ENCODE measurements at places on chromosomes 5 and 9. TPM values are rescaled to one million over a fixed set of nuclear protein-coding genes. Genes with fewer than 3 reads are reported as not detected.

DNA sequence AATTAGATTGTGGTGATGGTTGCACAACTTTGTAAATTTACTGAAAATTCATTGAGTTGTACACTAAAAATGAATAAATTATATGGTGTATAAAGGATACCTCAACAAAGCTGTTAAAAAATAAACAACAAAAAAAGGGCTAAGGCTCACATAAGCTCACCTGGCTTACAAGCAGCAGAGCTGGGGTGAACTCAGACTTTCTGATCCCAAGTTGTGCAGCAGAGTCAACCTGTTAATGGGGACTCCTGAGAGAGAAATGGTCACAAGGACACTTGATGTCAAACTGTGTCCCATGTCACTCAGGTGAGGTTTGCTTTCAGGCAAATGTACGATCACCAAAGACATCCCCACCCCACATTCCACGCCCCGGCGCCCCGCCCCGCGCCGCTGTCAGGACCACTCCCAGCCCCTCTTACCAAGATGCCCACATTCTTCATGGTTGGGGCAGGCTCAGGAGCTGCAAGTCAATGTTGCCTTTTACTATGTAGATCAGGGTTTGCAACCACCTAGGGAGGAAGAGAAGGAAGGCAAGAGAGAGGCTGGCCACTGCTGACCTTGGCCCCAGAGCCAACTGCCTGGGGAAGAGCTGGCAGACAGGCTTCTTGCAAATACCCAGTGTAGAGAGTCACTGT is 22.4 kb upstream of the SLC36A1 start:
- no peak for DNase-seq

GRCh38 chr9:132789719-132790118 is 88.4 kb downstream of the AK8 start:
- DNase-seq = no peak

- no peak for DNase-seq
Measured at GRCh38 chr5:5341531-5342292, 80.8 kb upstream of the ICE1 start.

- no peak for DNase-seq
Measured at GRCh38 chr5:134451936-134452505, 40.3 kb upstream of the CDKN2AIPNL start.

DNA sequence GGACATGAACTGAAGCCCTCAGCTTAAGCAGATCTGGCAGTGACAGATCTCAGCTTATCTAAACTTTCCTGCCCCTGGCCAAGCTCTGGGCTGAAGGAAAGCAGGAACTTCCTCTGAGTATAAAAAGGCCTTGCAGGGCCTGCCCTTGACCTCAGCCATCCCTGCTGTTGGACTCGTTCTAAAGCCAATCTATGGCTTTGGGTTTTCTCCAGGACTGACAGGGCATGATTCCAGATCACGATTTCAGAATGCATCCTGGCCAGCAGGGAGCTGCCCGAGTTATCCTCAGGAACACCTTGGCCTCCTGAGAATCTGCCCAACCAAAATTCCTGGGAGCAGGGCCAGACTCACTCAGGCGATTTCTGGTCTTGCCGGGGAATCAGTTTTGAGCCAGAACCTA is 502.7 kb downstream of the TLE4 start:
- DNase-seq = no peak

- DNase-seq = no peak
Measured at GRCh38 chr9:114909661-114910060, 20.7 kb downstream of the TNFSF8 start.

- no peak for DNase-seq
Measured at GRCh38 chr9:19903076-19903475, 114.2 kb upstream of the SLC24A2 start.

- DNase-seq = no peak
Measured at GRCh38 chr9:113538701-113539430, 75.3 kb downstream of the RGS3 start.

DNA sequence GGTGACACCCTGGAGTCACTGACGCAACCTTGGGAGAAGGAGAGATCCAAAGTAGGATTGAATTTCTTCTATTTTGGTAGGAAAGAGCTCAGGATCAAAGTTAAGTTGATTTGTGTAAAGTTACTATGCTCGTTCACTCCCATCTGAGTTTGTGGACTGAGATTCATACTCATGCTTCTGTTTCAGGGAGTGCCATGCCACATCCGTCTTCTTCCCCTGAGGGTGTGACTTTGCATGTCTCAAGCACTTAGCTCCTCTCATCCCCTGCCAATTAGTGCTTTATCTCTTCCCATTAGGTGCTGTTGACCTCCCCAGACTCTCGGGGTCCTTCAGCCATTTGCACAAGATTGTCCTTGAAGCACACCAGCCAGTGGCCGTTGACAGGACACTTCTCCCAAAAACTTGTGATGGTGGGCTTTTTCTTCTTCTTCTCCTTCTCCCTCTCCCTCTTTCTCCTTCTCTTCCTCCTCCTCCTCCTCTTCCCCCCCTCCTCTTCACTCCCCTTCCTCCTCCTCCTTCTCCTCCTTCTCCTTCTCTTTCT is 232.2 kb upstream of the KLF4 start:
- no peak for DNase-seq

- peak; percentile 12 for DNase-seq
Measured at GRCh38 chr5:103120607-103121200, 603 bp downstream of the PPIP5K2 start.

DNA sequence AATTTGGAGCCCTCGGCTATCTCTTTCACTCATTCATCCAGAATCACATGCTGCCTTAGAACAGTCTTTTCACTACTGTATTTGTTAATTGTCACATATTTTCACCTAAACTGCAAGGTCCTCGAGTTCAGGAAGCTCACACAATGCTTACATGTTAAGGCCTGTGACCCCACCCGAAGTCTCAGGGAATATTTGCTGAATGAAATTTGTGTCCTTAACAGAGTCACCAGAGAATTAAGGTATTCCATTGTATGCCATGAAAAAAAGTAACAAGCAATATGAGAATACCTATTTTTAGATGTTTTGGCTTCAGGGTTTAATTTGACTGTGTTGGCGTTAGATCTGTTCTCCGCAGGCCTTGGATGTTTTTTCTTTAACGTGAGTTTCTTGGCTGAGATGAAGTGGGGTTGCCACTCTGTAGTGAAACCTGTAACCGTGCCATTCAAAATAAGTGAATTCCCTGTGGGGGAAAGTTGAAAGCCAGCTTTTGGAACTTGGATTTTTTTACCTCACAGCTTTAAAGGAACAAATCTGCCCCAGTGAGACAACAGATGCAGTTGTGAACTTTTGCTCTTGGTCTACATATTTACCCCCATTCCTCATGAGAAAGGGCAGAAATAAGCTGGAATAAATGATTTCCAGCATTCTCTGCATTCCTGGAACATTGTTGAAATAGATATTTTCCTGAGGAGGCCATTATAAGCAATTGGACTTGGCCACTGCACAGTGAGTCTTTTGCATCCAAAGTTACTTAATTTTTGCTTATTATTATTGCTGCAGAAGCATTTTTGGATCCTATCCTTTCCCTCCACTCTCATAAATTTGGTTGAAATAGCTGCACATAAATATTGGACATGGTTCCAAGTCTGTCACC is 35.9 kb upstream of the FBP1 start:
- no peak for DNase-seq

DNA sequence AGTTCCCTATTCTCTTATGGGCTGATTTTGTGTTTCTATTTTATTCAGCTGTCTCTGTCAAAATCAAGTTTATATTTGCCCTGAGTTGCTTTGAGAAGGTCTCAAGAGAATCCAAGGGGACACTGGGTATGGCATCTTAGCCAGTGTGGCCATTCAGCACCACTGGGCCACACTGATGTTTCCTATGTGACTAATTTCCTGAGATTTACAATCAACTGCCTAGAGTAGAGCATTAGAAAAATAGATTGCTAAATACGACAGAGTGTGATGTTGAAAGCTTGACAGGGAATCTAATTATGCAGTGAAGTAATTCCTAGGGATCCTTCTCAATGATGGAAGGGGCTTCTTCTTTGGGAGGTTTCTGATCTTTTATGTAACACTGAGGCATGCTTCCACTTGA is 141.7 kb downstream of the SV2C start:
- DNase-seq = no peak

DNA sequence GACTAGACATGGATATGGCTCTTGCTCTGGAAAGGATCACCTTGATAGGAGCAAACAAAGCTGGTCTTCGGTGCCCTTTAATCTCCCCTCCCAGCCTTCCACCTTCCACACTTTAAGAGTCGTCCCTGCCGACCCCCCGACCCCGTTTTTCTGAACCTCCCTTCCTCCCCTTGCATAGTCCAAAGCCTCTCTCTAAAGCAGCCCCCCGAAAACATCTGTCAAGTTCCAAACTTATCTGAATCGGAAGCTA is 423 bp upstream of the NUP214 start:
- DNase-seq = no peak

DNA sequence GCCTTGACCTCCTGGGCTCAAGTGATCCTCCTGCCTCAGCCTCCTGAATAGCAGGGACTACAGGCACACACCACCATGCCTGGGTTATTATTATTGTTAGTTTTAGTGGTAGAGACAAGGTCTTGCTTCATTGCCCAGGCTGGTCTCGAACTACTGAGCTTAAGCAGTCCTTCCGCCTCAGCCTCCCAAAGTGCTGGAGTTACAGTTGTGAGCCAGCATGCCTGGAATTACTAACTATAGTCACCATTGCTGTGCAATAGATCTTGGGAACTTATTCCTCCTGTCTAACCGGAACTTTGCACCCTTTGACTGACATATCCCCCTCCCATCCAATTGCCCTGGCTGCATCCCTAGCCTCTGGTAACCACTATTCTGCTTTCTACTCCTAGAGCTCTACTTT is 3.4 kb downstream of the FAM151B start:
- no peak for DNase-seq

DNA sequence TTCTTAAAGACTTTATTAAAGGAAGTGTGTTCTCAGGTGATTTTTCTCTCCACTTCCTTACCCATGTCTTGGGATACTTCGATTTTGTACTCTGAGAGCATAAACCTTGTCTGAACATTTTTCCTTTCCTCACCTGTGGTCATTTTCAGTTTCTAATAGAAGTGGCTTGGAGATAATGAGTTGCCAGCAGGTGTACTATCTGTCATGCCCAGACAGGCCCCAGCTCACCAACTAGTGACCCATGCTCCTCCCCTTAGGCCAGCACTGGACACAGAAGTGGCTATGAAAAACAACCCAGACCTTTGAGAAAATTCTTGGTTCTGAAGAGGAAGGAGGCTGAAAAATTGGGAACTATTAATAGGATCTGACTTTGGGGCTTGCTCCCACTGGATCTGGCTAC is 49.2 kb upstream of the SMIM32 start:
- no peak for DNase-seq

DNA sequence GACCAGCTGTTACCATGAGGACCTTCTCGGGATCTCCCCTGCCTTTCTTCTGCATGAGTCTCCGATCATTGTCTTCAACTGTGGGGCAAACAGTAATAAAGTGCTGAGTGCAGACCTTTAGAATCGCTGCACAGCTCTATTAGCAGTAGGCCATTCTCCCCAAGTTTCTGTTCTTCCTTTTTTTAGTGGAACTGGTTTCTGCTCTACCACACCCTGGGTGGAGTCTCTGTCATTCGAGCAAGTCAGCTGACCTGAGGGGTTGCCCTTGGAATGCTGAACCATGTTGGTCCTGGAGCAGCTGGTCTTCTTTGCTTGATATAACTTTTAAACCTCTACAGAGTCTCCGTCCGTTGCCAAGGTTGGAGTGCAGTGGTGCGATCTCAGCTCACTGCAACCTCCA is 33.4 kb upstream of the GNPDA1 start:
- DNase-seq = no peak

- DNase-seq = no peak
Measured at GRCh38 chr9:99873531-99873930, 32.9 kb upstream of the STX17 start.

DNA sequence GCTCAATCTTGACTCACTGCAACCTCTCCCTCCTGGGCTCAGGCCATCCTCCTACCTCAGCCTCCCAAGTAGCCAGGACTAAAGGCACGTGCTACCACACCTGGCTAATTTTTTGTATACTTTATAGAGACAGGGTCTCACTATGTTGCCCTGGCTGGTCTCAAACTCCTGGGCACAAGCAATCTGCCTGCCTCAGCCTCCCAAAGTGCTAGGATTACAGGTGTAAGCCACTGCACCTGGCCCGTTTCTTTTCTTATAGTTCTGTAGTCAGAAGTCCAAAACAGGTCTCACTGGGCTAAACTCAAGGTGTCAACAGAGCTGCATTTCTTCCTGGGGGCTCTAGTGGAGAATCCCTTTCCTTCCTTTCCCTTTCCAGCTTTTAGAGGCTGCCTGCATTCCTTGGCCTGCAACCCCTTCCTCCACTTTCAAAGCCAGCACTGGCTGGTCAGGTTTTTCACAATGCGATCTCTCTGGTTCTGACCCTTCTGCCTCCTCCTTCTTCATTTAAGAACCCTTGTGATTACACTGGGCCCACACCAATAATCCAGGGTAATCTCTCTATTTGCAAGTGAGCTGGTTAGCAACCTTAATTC is 16.3 kb downstream of the IRF1 start:
- no peak for DNase-seq

GRCh38 chr5:154243736-154244135 is 53.2 kb downstream of the GALNT10 start:
- no peak for DNase-seq

DNA sequence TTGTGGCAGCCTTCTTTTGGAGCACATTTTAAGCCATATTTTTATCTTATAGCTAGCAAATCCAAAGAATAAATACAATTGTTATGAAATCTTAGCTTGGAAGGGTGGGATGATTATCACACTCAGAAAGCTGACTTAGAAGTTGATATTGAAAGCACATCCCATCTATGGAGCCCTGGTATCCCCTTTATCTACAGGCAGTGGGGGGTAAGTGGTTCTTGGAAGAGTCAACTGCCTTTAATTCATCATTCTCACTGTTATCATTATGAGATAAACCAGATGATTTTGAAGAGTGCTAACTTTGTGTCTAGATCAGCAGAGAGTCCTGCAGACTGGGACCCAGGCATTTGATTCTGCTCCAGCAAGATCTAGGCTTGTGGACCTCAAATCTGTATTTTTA is 3.0 kb downstream of the LCP2 start:
- no peak for DNase-seq

DNA sequence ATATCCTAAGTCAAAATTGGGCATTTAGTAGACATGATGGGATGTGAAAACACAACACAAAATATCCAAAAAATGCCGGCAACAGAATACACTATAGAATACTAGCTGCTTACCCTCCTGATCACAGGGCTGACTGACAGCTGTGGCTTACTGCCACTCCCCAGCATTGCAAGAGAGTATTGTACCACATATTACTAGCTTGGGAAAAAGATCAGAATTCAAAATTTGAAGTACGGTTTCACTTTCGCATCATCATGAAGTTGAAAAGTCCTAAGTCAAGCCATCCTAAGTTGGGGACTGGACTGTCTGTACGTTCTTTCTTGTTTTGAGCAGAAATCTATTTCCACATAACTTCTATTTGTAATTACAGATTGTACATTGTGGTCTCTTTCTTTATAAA is 851.4 kb downstream of the MAT2B start:
- no peak for DNase-seq

- DNase-seq = no peak
Measured at GRCh38 chr5:169740435-169740834, 103.4 kb downstream of the DOCK2 start.

Gene RNF208
- 2.7 TPM for polyA plus RNA-seq

Gene NKD2
- not detected for polyA plus RNA-seq

Gene ANKDD1B
- polyA plus RNA-seq = 0.12 TPM

Gene FYB1
- not detected for polyA plus RNA-seq

Gene ENG
- 18.8 TPM for polyA plus RNA-seq

Gene TMC1
- not detected for polyA plus RNA-seq

Gene DOLK
- polyA plus RNA-seq = 31.7 TPM

Gene CD180
- 0.02 TPM for polyA plus RNA-seq

Gene PDZD2
- 0.06 TPM for polyA plus RNA-seq

Gene GLDC
- polyA plus RNA-seq = 4.1 TPM

Gene SLC9A3
- polyA plus RNA-seq = 1.9 TPM

Gene IL5
- polyA plus RNA-seq = not detected

Gene EDIL3
- 51.5 TPM for polyA plus RNA-seq

Measured in SK-N-SH (cell line).